Hematopoietic multipotent progenitor cell treated with erythropoietin and hydrocortisone succinate and interleukin-3 and kit ligand, for 15 days (in vitro differentiated cells): ENCODE measurements at places on chromosomes 1 and 21.

- no peak for DNase-seq
Observed at GRCh38 chr1:245216366-245217115, 61.8 kb downstream of the KIF26B start.

GRCh38 chr1:167627615-167627864 is 2.5 kb upstream of the RCSD1 start:
- no peak for DNase-seq

DNA sequence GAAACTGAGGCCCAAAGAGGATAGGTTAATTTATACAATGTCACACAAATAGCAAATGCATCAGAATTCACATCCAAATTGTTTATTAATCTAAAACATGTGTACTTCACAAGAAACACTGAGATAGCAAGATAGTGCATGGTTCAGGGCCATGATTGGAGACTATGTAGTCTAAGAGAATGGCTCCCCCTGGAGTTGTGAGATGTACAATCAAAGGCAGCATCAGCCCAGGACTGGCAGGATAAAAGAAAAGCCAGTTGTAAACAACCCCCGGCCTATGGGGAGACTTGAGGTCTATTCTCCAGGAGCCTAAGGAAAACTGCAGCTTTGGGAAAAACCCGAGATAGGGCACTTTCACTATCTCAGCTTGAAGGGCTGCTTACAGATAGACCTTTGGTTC is 511.0 kb downstream of the OMA1 start:
- no peak for DNase-seq

DNA sequence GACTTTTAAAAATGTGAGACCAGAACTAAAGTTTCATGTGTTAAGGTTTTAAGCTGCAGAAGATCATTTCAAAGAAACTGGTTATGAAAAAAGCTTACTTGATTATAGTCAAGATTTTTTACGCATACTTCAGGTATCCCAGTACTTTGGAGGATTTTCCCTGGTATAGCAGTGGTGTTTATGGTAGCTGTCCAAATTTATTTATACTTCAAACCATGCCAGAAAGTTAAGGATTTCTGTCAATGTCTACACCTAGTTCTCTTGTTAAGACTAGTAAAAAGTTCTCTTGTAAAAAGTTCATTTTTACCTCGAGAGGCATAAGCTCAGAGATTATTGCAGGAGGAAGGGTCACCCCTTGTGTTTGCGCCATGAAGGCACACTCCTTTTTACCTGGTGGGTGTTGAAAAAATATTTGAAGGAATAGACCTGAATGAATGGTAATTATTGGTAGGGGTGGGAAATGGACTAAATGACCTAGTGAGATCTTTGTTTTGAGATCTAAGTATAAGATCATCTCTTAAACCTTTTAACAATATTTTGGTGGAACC is 2.8 kb downstream of the DYRK1A start:
- peak; percentile 33 for DNase-seq

- no peak for DNase-seq
Observed at GRCh38 chr1:19220991-19221390, 10.9 kb upstream of the UBR4 start.

DNA sequence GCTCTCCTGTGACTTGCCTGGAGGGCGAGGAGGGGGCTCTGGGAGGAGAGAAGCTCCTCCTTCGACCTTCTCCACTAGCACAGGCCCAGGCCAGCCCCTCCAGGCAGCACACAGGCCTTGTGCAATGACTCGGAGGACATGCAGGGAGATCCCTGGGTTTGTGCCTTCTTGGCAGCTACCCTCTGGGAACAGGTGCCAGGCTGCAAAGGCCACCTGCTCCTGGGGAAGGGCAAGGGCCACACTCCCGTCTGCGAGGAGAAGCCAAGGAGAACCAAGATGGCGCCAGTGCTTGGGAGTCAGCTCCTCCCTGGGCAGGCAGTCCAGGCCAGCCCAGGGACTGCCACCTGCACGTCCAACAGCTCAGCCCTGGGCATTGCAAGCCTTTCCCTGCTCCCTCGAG is 15.3 kb downstream of the CASZ1 start:
- DNase-seq = no peak

- DNase-seq = no peak
Observed at GRCh38 chr21:33401630-33401992, 1.6 kb upstream of the IFNGR2 start.

- DNase-seq = no peak
Observed at GRCh38 chr1:33548721-33549120, 76.3 kb downstream of the ZSCAN20 start.

GRCh38 chr1:42150651-42151050 is 2.6 kb upstream of the GUCA2B start:
- no peak for DNase-seq

- no peak for DNase-seq
Observed at GRCh38 chr1:180236698-180237509, 6.8 kb downstream of the LHX4 start.

GRCh38 chr1:174954671-174955669 is 44.8 kb upstream of the CACYBP start:
- DNase-seq = peak; percentile 23

GRCh38 chr1:178451529-178451928 is 45.2 kb downstream of the CLEC20A start:
- DNase-seq = no peak

GRCh38 chr1:19169642-19170041 is 40.4 kb downstream of the UBR4 start:
- DNase-seq = no peak

DNA sequence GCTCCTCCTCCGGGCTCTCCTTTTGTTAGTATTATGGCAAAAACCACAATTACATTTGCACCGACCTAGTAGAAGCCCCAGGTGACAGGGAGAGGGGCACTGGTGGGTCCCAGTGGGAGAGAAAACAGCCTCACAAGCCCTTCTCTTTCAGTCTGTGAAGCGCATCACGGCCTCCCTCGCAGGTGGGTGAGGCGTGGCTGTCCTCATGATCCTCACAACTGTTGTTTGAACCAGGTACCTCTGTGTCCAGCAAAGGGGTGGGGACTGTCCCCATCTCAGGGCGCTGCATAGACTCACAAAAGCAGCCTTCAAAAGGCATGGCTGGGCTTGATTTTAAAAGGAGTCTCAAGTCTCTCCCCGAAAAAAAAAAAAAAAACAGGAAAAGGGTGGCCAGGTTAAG is 7.9 kb upstream of the C2CD2 start:
- no peak for DNase-seq

DNA sequence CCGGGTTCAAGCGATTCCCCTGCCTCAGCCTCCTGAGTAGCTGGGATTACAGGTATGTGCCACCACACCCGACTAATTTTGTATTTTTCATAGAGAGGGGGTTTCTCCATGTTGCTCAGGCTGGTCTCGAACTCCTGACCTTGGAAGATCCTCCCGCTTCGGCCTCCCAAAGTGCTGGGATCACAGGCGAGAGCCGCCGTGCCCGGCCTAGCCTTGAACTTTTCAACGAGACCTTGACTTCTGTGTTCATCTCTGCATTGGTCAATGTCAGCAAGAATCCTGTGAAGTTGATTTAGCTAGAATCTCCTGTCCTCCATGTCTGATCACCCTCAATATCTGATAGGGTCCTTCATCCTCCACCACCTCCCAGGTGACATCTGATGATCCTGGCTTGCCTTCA is 11.4 kb upstream of the CNR2 start:
- DNase-seq = no peak

DNA sequence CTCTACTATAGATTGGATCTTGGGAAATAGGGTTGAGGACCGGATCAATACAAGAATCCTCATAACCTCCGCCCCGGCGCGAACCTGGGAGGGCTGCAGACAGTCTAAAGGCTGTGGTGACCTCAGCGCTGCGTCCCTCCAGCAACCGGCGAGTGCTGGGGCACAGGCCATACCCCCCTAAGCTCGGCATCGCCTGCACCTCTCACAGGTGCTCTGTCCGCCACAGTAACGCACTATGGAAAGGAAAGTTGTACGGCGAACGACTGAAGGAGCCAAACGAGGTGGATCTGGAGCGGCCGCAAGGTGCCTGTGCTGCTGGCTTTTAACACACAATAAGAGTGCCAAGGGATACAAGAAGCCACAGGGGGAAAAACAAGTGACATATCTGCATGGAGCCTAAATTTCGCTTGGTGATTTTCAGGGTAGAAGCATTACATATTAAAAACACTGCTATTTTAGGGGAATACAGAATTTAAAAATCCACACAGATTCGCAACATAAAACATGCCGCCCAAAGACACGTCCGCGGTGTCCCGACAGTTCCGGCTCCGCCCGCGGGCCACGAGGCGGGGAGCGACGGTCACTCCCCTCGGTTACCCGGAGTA is 1.4 kb upstream of the RBM15 start:
- no peak for DNase-seq

GRCh38 chr1:224189561-224189960 is 6.5 kb downstream of the DEGS1 start:
- DNase-seq = no peak

- DNase-seq = no peak
Observed at GRCh38 chr1:105172788-105173187, 1423.1 kb downstream of the AMY1C start.

DNA sequence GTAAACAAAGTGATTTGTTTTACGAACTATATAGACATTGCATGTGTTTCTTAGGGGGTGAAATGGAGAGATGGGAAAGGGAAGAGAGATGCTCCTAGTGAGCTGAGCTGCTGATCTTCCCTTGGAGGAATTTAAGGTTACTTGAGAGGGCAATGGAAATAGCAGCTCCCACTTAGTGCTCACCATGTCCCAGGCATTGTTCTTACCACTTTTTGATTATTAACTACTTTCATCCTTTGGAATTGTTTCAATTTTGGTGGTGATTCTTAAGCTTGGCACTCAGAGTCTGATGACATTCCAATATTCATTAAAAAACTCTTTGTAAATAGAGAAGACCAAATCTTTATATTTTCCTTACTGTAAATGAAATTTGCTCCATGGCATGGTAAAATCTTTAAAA is 124.9 kb downstream of the ITSN1 start:
- no peak for DNase-seq

- peak; percentile 36 for DNase-seq
Observed at GRCh38 chr1:28737307-28738132, 780 bp downstream of the YTHDF2 start.

DNA sequence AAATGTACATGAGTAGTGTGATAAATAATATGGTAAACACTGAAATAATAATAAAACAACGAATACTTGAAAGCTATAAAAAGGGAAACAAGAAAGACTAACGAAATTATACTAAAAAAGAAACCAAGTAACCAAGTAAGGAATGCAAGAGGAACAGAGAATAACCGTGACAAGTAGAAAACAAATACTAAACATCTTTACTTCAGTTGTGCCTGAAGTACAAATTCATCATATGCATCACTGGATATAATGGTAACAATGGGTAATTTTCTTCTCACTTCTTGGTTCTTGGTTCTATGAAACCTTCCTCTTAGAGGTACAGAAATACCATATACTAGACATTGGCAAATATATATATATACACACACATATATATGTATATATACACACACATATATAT is 1093.6 kb upstream of the B3GALT2 start:
- no peak for DNase-seq

DNA sequence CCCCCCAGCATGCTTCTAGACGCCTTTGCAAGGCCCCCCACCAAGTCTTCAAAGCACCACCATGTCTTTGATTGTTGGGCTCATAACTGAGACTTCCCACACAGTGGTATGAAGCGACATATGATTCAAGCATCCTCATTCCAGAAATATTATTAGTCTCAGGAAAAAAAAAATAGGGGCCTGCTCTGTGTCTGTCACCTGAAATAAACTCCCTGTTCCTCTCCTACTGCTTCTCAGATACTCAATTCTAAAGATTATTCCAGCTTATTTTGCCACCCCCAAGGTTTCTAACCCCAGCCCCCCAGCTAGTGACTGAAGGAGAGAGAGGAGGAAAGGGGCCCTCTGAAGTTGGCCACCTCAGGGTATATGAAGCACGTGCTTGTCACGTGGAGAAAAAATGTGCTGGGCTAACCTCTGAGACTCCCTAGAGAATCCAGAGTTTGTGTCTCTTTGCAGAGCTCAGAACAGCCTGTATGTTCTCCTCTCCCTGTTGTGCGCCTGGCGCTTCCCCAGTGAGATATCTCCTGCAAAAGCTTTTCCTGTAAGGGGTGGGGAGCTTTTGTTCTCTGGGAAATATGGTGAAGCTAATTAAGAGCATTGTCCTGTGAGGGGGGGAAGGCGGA is 35.9 kb upstream of the RASAL2 start:
- no peak for DNase-seq

- no peak for DNase-seq
Observed at GRCh38 chr1:55827350-55827749, 612.2 kb upstream of the USP24 start.

- no peak for DNase-seq
Observed at GRCh38 chr1:91885213-91885715, 687 bp downstream of the TGFBR3 start.

GRCh38 chr1:93354749-93355148 is 9.0 kb downstream of the DR1 start:
- no peak for DNase-seq

DNA sequence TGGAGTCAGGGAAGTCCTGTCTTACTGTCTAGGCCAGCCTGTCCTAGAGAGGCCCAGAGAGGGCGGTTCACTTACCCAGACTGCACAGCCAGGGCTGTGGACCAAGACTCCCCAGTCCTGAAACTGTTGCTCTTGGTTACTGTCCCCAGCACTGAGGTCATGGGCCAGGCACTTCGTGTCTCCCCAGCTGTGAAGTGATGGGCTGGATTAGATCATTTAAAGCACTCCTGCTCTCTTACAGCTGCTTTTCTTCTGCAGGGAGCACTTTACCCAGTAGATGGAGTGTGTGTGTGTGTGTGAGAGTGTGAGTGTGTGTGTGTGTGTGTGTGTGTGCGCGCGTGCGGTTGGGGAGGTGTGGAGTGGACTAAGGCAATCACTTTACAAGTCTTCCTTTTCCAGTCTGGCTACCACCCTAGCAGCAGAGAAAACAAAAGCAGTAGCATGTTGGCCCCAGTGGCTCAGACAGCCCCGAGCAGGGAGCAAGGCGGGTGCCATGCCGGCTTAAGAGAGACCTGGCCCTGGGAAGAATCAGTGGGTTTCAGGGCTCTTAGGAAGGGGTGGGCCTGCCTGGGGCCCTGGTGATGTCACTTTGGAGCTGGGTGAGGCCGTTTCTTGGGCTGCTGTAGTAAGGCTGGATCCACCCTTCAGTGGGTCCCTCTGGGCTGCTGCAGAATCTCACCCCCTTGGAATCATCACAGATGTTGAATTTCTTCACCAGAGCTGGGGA is 2.4 kb downstream of the SPSB1 start:
- DNase-seq = no peak

- DNase-seq = no peak
Observed at GRCh38 chr1:230272557-230272956, 153.6 kb downstream of the PGBD5 start.

- no peak for DNase-seq
Observed at GRCh38 chr1:243253926-243254232, 1.2 kb downstream of the CEP170 start.

GRCh38 chr1:69847670-69848069 is 279.9 kb downstream of the LRRC7 start:
- DNase-seq = no peak

- DNase-seq = peak; percentile 29
Observed at GRCh38 chr21:44865561-44866280, 7.8 kb downstream of the PTTG1IP start.

DNA sequence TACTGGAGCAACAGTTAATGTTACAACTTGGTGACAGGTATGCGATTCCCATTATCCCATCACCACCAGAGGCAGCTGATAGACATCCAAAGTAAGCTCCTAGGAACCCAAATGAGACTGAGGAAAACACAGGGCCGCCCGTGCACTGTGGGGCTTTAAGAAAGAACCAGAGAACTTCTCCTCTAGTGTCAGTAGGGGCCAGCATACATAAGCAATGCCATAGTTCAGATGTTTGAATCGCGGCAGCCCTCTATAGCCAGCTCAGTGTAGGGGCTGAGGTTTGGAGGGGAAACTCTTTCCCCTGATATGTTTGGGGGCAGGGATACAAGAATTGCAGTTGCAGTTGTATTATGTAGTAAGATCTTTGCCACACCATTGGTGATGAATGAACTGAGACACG is 593.3 kb upstream of the NCAM2 start:
- no peak for DNase-seq
